ENCODE measurements at places on chromosomes 6 and 20.

GRCh38 chr6:95232446-95232845, 344.9 kb upstream of the MANEA start:
- no peak for DNase-seq

DNA sequence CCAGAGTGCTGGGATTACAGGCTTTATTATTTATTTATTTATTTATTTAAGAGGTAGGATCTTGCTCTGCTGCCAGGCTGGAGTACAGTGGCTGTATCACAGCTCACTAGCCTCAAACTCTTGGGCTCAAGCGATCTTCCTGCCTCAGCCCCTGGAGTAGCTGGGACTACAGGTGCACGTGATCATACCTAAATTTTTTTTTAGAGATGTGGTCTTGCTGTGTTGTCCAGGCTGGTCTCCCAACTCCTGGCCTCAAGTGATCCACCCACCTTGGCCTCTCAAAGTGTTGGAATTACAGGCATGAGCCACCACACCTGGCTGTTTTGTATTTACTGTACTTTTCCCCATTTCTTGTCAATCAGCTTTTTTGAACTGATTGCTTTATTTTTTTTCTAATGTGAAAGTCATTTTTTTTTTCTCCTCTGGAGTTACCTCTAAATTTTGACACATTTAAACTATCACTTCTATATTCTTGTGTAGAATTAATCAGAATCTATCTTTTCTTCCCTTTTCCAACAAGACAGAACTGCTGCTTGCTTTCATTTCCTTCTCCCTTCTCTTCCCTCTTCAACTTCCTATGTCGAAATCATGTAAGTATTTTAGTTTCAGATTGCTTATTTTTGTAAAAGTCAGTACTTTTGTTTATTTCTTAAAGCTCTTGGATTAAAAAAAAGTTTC, 12.0 kb downstream of the PANK2 start:
- no peak for DNase-seq

- DNase-seq = no peak
Observed at GRCh38 chr6:124445581-124445980, 516.7 kb upstream of the RNF217 start.

GRCh38 chr20:32470025-32470861, 112.1 kb downstream of the ASXL1 start:
- DNase-seq = no peak

- DNase-seq = no peak
Observed at GRCh38 chr6:84877515-84878210, 113.3 kb upstream of the TBX18 start.

GRCh38 chr20:49398401-49399144, 83.9 kb downstream of the KCNB1 start:
- no peak for DNase-seq

GRCh38 chr6:1612974-1613306, 3.2 kb downstream of the FOXC1 start:
- DNase-seq = no peak

GRCh38 chr6:53938810-53939209, 144.0 kb downstream of the LRRC1 start:
- DNase-seq = no peak

GRCh38 chr6:150494241-150494640, 105.4 kb upstream of the PLEKHG1 start:
- no peak for DNase-seq

GRCh38 chr6:132261354-132261753, 139.9 kb downstream of the MOXD1 start:
- DNase-seq = no peak

DNA sequence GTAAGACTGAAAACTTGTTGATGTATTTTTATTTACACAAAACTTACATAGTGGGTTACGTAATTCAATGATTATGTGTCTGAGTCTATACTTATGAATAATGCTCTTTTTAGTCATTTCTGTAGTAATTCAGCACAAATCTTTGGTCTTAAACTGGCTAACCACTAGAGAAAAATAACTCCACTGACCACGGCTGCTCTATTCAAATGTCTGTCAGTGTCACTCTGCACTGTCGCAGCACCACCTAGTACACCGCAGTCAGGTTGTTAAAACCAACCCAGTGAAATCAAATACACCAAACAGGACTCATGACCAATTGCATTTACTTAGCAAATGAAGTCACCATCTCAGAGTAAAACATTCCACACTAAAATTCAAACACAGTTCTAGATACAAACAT, 93.5 kb upstream of the CCDC28A start:
- DNase-seq = no peak

All from non-pigmented ciliary epithelial cell (primary cell).